ENCODE measurements at places on chromosomes 2 and 18.

DNA sequence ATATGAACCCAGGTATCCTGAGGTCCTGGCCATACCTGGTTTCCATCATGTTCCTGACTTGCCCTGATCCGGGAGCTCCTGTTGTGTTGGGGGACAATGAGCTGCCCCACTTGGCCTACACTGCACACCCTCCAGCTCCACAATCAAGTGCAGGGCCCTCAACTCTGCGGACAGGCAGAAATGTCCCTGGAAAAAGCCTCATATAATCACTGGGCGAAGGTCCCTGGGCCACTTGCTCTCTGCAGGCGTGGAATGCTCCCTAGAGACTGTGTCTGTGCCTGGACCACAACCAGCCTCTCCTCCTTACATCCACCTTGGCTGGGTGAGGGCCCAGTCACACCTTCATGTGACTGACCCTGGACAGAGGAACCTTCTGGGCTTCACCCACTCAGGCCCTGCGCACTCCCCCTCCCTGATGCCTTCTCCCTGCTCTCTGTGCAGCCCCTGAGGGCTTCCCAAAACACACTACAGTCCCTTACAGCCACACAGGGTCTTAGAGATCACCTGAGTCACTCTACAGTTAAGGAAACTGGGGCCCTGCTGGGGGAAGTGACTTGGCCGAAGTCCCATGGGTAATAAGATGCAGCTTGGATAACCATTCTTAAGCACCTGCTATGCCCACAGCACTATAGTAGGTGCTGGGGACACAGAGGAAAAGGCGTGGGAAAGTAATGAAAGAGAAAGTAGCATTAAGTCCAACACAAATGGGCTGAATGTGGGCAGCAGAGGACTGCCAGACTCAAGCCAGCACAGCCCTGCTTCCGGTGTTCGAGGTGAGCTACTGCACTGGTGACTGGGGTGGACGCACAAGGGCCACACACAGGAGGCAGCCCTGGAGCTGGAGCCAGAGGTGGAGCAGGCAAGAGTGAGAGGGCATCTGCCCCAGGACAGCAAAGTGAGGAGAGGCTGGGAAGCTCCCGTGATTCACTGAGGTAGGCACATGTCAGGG, 9.8 kb downstream of the BOLA3 start:
- DNase-seq: no peak

- no peak for DNase-seq
Measured at GRCh38 chr2:191894681-191895147, 47.8 kb upstream of the CAVIN2 start.

DNA sequence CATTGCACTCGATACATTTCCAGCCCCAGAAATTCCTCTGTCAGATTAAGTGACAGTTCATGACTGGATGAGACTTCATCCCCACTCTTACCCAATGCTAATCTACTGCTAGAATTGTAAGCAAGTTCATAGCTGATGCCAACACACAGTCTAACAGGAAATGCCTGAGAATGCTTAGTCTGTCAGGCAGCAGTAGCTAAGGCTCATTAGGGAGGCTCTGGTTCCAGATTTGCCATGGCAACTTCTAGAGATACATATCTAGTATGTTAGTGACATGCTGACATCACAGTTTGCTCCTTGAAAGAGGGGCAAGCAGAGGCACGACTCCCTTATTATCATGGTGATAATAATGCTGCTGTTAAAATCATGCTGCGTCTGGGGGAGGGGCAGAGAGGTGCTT, 198.4 kb downstream of the RBM43 start:
- no peak for DNase-seq

DNA sequence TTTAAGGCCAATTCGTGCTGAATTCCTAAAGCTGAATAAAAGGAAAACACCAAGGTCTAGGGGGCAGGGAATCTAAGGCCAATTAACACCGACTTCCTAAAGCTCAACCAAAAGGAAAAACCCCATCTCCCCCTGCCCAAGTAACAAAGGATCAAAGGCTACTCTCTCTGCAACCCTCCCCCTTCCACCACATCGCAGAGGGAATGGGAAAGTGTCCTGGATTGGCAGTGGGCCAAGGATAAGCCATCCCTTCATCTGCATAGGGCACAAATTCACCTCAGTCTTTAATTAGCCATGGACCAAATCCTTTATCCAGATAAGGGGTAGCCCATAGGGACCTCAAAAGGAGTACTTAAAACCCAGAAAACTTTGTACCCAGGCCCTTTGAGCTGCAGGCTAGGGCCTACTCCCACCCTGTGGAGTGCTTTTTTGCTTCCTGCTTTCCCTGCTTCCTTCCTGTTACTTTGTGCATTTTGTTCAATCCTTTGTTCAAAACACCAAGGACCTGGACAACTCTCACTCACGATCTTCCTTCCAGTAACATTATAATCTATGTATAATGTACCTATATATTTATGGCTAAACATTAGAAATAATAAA, 2119.8 kb upstream of the CELF4 start:
- DNase-seq: no peak

- DNase-seq: no peak
Measured at GRCh38 chr2:50449306-50449705, 582.6 kb downstream of the NRXN1 start.

DNA sequence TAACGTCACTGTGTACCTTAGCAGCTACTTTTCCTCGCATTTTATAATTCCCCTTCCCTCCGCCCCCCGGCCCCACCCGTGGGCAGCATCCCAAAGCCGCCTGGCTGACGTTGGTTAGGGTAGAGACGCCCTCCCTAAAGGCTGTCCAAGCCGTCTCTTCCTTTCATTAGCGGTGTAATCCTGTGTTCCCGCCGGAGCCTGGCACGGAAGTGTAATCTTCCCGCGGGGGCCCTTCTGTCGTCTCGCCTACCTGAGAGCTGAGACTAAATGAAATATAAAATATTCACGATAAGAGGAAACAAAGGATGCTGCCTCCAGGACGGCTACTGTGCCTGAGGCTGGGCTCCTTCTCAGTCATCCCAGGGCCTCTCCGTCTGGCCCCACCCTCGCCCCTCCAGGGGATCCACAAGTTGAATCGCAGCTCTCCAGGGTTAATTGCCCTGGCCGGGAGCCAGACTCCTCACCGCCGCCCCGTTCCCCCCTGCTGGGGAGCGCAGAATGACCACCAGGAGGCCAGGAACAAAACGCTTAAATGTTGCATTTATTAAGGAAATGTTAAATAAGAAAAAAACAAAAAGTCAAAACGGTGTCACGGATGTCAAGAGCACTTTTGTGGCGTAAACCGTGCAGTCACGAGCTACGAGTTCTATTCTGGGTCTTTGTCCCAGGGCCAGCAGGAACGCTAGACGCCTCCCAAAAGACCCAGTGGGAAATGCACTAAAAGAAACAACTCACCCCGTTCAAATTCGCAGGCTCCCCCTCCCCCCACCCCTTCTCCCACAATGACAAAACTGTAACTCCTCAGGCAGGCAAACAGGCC, 1.5 kb downstream of the RPRM start:
- no peak for DNase-seq

GRCh38 chr2:21591926-21592325, 468.2 kb downstream of the TDRD15 start:
- DNase-seq: no peak

DNA sequence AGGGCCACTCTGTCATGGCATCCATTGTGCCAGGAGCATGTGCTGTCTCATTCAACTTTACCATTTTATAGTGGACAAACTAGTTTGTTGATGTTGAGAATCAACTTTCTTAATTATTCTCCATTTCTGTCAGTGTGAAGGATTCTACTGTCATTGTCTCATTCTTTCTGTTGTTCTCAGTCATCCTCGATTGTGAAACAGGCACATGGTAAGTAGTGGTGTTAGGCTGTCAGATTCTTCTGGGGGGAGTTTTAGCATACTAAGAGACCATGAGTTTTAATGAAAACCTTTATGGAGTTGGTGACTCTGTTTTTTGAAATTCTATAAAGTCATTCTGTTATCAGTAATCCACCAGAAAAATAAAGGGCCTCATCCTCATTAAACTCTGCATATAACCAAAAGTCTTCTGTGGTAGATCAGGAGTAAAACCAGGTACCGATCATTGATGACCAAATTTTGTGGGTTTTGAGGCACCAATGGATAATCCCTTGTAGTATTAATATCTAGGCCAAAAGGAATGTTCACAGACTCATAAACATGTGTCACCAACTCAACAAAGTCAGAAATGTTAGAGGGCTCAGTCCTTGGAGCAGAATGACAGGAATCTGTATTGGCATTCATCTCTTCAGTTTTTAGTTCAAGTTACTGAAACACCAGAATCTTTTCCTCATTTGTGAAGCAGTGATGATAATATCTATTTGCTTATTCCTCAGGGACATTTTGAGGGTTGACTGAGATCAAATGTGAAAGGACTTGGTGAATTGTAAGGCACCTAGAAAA, 73.2 kb downstream of the CERS6 start:
- DNase-seq: no peak

GRCh38 chr2:177543007-177543760, 150.6 kb downstream of the AGPS start:
- DNase-seq: no peak

DNA sequence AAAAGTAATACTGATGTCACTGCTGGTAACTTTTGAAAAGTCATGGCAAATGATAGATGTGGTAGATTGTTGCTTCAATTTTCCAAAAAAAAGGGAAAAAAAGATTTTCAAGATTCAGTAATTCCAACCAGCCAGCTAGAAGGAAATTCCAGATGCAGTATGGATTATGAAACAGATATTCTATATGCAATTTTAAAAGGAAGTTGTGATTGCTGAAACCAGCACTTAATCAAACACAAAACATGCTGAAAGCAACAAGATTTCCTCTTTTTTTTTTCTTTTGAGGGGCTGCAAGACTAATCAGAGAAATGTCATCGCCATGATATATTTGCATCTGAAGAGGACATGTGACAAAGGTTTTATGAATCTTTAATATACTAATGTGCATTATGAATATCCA, 5.1 kb upstream of the HNMT start:
- DNase-seq: no peak

GRCh38 chr2:54483426-54483825, 27.3 kb downstream of the SPTBN1 start:
- no peak for DNase-seq

GRCh38 chr2:168583064-168583709, 127.1 kb downstream of the CERS6 start:
- no peak for DNase-seq

DNA sequence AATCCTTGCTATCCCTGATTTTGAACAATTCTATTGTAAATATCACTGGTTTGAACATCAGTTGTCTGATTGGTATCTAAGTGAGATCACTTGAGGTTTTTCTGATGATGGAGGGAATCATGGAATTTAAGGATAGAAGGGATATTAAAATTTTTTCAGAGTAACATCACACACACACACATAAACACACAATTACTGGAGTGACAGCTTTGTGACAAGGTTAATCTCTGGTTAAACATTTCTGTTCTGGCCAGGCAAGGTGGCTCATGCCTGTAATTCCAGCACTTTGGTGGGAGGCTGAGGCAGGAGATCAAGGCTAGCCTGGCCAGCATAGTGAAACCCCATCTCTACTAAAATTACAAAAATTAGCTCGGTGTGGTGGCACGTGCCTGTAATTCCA, 85.3 kb downstream of the SOCS6 start:
- no peak for DNase-seq

DNA sequence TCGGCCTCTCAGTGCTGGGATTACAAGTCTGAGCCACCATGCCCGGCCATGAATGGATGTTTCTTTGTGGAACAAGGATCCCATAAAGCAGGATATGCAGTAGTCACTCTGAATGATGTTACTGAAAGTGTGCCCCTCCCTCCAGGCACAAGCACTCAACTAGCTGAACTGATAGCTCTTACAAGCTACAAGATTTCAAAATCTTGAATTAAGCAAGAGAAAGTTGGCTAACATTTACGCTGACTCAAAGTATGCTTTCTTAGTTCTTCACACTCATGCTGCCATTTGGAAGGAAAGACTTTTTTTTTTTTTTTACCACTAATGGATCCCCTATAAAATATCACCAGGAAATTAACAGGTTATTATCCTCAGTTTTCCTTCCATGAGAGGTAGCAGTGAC, 549.0 kb upstream of the PKDCC start:
- no peak for DNase-seq

DNA sequence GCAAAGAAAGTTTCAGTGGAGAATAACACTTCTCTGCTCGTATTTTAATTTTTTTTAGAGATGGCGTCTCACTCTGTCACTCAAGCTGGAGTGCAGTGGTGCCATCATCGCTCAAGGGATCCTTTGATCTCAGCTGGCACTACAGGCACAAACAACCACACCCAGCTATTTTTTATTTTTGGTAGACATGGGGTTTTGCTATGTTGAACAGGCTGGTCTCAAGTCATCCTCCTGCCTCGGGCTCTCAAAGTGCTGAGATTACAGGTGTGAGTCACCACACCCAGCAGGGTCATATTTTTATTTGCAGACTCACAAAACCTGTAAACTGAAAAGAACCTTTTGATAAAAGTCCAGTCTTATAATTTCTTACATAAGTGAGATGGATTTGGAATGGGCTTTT, 2.6 kb downstream of the TRAK2 start:
- DNase-seq: peak; percentile 9

- no peak for DNase-seq
Measured at GRCh38 chr18:78721238-78721875, 258.3 kb upstream of the SALL3 start.

DNA sequence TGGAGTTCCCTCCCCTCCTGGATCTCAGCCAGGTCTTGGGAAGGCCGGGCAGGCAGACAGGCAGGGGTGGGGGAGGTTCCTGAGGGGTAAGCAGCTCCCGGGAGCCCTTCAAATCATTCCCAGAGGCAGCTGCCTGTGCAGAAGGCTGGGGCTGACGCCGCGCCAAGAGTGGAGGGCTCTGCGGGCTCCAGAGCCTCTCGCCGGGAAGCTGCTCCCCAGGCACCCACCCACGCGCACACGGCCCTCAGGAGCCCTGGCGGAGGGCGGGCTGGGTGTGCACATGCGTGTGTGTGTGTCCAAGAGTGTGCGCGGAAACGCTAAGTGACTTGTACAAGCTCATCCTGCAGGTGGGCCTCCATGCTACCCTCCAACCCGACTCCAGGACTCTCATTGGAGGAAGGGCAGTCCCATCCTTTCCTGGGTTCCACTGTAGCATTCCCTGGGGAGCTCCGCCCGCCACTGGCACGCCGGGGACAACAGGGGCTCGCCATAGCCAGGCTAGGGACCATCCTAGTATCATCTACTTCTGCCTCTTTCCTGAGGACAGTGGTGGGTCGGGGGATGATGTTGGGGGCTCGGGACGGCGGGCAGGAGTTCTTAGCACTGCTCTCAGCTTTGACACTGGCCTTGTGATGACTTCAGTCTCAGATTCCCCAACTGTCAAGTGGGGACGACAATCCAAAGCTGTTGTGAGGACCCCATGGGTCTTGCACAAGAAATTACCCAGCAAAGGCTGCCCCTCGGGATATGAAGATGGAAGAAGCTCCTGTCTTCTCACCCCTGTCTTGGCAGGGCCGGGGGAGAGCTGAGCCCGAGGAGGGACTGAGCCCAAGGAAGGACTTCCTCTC, 50.3 kb downstream of the INHBB start:
- DNase-seq: no peak

DNA sequence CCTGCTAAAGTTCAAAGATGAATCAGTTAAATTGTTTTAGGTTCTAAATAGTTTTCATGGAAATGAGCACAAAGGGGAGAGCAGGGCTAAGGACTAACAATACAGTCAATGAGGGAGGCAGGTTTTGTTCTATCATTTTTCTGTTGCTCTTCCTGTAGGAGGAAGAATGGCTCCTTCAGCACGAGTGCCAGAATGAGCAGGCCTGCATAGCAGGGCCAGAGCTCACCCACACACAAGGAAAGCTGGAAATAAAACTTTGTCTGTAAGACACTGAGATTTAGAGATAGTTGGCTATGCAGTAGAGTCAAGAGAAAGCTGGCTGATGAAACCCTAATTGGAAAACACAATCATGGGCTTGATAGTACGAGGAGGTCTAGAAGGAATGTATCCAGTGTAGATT, 313.3 kb downstream of the MBD2 start:
- no peak for DNase-seq

GRCh38 chr2:68320118-68320641, 431 bp upstream of the CNRIP1 start:
- DNase-seq: no peak
